ENCODE measurements at places on chromosomes 5 and 9. TPM values are rescaled to one million over a fixed set of nuclear protein-coding genes. Genes with fewer than 3 reads are reported as not detected.
A peak's percentile ranks its signal among the peaks of the same experiment; 100 is the strongest.

- no peak for DNase-seq
- no peaks in the 10 kb centered on the region for H3K27me3 ChIP-seq
- H3K27ac ChIP-seq, result no peak overlapping the region
- no peaks in the 10 kb centered on the region for H3K4me1 ChIP-seq
- no peaks in the 10 kb centered on the region for H3K36me3 ChIP-seq
- no peak overlapping the region for H3K4me3 ChIP-seq
Measured at GRCh38 chr9:12876872-12877271, 102.1 kb downstream of the LURAP1L start.

DNA sequence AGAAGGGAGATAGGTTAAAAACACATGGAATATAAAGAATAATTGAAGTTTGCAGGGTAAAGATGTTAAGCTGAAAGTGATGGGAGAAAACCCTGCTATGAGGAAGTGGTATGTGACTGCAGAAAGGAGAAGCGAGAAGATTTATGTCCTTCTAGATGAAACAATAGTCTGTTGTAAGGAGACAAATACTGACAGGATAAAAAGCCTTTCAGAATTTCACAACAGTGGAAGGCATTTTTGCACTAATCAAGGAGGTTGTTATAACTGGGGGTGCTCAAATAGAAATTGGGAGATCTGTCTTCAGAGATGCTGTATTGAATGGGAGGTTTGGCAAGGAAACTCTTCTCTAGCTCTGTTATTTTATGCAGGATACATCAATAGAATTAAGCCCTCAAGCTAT lies 69.6 kb downstream of the NMUR2 start:
- no peak overlapping the region for H3K27ac ChIP-seq
- H3K4me1 ChIP-seq, result no peaks in the 10 kb centered on the region
- H3K36me3 ChIP-seq, result no peaks in the 10 kb centered on the region
- H3K27me3 ChIP-seq, result peaks cover 2% of the 10 kb centered on the region

DNA sequence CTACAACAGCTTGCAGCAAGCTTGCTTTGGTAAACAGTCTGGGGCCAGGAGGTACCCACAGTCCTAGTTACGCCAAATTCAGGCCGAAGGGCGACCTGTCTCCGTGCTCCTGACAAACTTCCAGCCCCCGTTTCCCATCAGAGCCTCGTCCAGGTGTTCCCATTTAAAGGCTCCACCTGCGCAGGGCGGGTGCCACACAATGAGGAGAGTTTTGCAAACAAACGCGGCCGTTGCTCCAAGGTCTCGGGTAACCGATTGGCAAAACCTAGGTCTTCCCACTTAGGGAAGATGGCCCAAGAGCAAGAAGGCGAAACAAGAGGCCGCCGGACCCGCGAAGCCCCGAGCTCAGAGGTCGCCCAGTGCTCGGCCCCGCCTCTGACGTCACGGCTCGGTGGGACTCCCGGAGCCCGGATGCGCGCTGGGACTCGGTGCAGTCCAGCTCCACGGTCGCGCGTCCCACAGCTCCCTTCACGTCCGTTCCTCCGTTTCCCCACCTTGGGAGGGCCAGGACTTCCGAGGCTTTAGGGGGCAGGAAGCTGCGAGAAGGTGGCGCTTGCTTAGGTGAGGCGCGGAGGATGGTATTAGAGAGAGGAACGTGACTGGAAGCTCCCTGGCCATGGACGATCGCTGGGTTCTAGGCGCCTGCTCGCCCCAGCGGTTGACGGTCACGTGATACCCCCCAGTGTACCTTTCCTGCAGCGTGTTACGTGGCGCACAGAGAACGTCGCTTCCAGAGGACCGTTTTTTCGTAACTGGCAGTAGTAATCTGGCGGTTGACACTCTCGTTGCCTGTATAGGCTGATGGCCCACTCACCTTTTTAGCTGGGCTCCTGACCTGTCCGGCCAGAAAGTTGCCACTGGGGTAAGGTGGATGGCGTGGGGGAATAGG lies 41.8 kb upstream of the KDM4C start:
- peak overlapping the region; percentile 86 for H3K4me3 ChIP-seq
- peak; percentile 50 for DNase-seq
- H3K4me1 ChIP-seq, result peaks cover 5% of the 10 kb centered on the region
- H3K36me3 ChIP-seq, result no peaks in the 10 kb centered on the region
- H3K27ac ChIP-seq, result peak overlapping the region; percentile 91
- no peaks in the 10 kb centered on the region for H3K27me3 ChIP-seq

DNA sequence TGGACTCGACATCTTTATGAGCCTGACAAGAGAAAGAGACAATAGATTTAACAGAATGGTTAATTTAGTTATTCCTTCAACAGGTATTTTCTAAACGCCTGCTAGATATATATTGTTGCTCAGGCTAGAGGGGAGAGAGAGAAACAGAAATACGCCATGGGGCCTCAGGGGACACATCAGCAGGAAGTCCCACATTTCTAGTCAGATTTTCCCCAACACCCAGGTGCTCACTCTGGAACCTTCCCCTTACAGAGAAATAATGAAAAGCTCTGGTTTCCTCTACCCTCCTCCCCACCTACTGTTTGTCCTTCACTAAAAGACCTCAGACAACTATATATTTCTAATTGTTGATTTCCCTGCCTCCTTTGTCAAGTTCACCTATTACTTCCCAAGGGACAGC lies 130.3 kb upstream of the TBC1D2 start:
- no peaks in the 10 kb centered on the region for H3K36me3 ChIP-seq
- H3K4me3 ChIP-seq, result no peak overlapping the region
- no peak for DNase-seq
- no peaks in the 10 kb centered on the region for H3K27me3 ChIP-seq
- no peak overlapping the region for H3K27ac ChIP-seq

The SLC6A19 gene
- total RNA-seq, result not detected

DNA sequence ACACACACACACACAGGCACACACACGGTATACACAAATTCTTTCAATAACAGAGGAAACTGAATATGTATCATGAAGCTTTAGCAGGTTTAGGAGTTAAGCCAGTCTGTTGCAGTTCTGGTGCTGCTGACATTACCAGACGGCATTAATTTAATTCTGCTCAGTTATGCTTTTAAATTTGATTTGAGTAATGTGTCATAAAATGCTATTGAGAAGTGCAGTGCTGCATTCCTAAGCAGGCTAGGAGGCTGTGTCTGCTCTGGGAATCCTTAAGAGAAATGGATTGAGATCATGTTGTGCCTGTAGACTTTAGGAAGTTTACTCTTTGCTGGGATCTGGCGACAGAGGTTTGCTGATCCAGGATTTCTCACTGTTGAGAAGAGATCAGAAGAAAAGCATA lies 733.8 kb downstream of the BRINP1 start:
- H3K27me3 ChIP-seq, result no peaks in the 10 kb centered on the region
- no peak for DNase-seq
- no peak overlapping the region for H3K27ac ChIP-seq

The PAPPA gene
- not detected for total RNA-seq

DNA sequence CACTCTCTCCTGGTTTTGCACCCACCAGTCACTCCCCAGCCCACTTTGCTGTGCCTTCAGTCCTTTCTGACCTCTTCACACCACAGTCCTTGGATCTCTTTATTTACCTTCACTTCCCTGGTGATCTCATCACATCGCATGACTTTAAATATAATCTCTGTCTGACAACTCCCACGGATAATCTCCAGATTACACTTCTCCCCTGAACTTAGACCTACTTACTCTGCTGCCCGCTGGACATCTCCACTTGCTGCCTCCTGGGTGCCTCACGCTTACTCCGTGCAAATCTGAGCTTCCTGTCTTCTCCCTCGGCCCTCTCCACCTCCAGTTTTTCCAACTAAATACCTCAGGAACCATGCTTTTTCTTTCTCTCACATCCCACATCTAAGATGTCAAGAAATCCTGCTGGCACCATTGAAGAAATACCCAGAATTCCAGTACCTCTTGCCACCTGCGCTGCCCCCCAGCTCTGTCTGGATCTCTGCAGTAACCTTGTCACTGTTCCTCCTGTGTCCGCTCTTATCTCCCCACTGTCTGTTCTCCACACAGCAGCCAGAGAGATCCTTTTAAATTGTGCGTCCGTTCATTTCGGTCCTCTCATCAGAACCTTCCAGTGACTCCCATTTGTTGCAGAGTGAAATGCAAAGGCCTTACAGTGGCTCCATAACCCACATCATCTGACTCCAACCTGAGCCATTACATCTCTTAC lies 9.3 kb downstream of the SFXN1 start:
- H3K27ac ChIP-seq, result peak overlapping the region; percentile 64
- peak overlapping the region; percentile 42 for H3K4me3 ChIP-seq
- DNase-seq, result no peak
- peaks cover 17% of the 10 kb centered on the region for H3K36me3 ChIP-seq

The SLC45A2 gene
- total RNA-seq, result 0.93 TPM

DNA sequence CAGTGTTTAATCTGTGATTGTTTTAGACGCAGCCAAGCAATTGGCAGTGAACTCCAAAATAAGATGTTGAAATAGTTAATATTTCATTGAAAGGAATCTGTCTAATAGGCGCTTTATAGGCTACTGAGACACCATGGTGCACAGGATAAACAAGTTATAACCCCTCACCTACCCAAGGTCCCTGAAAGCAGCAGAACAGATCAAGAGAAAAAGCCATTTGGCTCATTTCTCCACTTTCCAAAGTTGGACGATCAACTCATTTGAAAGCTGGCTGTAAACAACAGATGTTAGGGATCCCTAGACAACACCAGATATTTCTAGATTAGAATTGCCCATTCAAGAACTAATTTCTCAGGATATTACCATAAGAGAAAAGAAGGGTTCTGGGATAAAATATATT lies 4.9 kb downstream of the PUM3 start:
- DNase-seq, result no peak
- no peak overlapping the region for H3K27ac ChIP-seq
- H3K4me1 ChIP-seq, result peaks cover 34% of the 10 kb centered on the region
- no peaks in the 10 kb centered on the region for H3K27me3 ChIP-seq
- peaks cover 39% of the 10 kb centered on the region for H3K36me3 ChIP-seq
- H3K4me3 ChIP-seq, result no peak overlapping the region

GRCh38 chr5:79713727-79714126 lies 24.1 kb downstream of the CMYA5 start:
- H3K4me3 ChIP-seq, result no peak overlapping the region
- H3K27ac ChIP-seq, result no peak overlapping the region
- no peak for DNase-seq
- no peaks in the 10 kb centered on the region for H3K4me1 ChIP-seq
- H3K36me3 ChIP-seq, result no peaks in the 10 kb centered on the region

- H3K36me3 ChIP-seq, result peaks cover 26% of the 10 kb centered on the region
- peaks cover 23% of the 10 kb centered on the region for H3K4me1 ChIP-seq
- H3K27ac ChIP-seq, result no peak overlapping the region
- DNase-seq, result no peak
- no peak overlapping the region for H3K4me3 ChIP-seq
Measured at GRCh38 chr9:79646096-79646495, 74.3 kb downstream of the TLE4 start.

The DMRT1 gene
- total RNA-seq, result not detected

DNA sequence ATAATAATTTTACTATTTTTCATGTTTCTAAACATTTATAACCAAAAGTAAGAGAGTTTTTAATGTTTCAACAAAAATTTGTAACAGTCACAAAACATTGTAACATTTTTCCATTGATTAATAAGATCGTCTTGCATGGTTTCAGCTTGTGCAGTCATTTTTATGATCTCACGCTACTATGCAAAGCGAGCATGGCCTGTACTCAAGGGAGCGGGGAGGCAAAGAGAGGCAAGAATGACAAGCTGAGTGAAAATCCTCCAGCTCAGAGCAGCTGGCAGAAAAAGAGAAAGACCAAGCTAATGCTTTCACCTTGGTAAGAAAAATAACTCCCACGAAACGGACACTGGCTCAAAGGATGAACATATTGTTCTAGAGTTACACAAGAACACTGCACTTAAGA lies 90.0 kb upstream of the SV2C start:
- no peaks in the 10 kb centered on the region for H3K36me3 ChIP-seq
- no peak for DNase-seq
- H3K4me3 ChIP-seq, result no peak overlapping the region

The NUTM2G gene
- not detected for total RNA-seq

GRCh38 chr9:83622939-83623678 lies at the start of gene IDNK:
IDNK (plus strand) TSS chr9:83623143; CDS start chr9:83623172, 29 bp downstream.
- H3K4me1 ChIP-seq, result peaks cover 41% of the 10 kb centered on the region
- peak within 1 kb of the TSS; percentile 98 for H3K27ac ChIP-seq

GRCh38 chr9:104256031-104256695 lies 162.1 kb downstream of the SMC2 start:
- no peaks in the 10 kb centered on the region for H3K27me3 ChIP-seq
- DNase-seq, result no peak
- no peak overlapping the region for H3K4me3 ChIP-seq
- H3K27ac ChIP-seq, result no peak overlapping the region
- no peaks in the 10 kb centered on the region for H3K4me1 ChIP-seq

The FOXD4L6 gene
- total RNA-seq, result not detected

DNA sequence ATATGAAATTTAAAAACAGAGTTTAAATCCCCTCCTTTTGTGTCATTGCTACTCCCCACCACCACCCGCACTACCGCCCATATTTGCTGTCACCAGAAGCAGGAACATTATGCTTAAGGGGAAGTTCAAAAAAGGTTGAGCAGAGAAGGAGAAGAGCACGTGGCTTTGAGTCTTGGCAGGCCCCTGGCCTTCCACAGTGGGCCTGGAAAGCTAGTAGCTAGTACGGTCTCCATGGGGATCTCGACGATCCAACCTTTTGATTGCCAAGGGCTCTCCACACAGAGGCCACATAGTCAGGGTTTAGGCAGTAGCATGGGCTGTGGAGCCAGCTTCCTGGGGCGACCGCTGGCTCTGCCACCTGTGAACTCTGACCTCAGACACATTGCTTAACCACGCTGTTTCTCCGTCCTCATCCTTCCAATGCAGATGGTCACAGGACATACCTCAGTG lies 90.1 kb downstream of the GOLPH3 start:
- no peak overlapping the region for H3K27ac ChIP-seq
- no peaks in the 10 kb centered on the region for H3K27me3 ChIP-seq
- no peaks in the 10 kb centered on the region for H3K4me1 ChIP-seq
- no peak for DNase-seq
- H3K36me3 ChIP-seq, result peaks cover 2% of the 10 kb centered on the region

DNA sequence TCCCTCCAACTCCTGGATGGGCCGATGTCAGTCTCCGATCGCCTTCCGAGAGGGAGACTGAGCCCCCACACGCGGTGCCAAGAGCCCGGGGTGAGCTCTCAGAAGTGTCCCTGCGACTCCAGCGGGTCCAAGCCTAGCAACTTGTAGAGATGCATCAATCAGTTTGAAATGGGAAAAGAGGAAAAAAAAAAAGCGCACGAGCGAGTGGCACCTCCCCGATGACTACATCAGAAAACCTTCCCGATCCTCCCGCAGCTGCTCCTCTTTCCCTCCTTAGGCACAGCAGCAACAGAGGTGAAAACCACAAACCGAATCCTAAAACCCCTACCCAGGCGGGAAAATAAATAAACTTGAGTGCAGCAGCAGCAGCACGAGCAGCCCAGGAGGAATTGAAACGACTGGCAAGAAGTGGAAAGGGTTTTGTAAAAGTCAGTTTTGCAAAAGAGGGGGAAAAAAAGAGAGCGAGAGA lies 1.0 kb upstream of the EFNA5 start:
- peaks cover 54% of the 10 kb centered on the region for H3K27me3 ChIP-seq
- DNase-seq, result no peak
- H3K4me1 ChIP-seq, result peaks cover 31% of the 10 kb centered on the region

DNA sequence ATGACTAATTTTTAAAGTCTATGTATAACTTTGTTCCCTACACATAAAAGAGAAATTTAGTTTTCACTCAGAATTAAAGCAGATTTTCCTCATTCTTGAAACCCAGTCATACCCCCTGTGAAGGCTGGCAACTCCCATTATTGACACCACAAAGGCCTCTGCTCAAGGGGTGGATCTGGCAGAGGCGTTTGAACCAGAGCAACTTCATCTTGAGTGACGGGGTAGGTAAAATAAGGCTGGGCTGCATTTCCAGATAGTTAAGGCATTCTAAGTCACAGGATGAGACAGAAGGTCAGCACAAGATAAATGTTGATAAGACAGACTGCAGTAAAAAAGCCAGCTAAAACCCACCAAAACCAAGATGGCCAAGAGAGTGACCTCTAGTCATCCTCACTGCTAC lies 177.2 kb upstream of the OR13F1 start:
- H3K27ac ChIP-seq, result no peak overlapping the region
- no peak overlapping the region for H3K4me3 ChIP-seq
- no peaks in the 10 kb centered on the region for H3K4me1 ChIP-seq
- peaks cover 6% of the 10 kb centered on the region for H3K27me3 ChIP-seq
- DNase-seq, result no peak

Data from naive thymus-derived CD8-positive, alpha-beta T cell (primary cell).